ENCODE measurements at places on chromosomes 3 and 15.

GRCh38 chr3:146100180-146100579, 60.8 kb downstream of the PLOD2 start:
- no peak for DNase-seq

DNA sequence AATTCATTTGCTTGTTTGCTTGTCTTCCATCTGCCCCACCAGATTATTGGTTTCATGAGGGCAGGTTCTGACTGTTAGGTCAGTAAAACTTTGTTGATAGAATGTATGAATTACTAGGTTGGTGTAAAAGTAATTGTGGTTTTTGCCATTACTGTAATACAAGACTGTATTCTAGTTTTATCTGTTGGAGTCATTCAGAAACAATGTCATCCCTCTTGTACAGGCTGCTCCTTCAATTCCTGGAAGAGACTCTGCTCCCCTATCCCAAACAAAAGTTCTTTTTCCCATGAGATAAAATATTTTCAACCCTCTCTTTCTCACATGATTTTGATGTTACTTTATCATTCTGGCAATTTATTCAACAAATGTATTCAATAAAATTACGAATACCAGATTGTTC, 115.0 kb downstream of the CHST2 start:
- DNase-seq: no peak

DNA sequence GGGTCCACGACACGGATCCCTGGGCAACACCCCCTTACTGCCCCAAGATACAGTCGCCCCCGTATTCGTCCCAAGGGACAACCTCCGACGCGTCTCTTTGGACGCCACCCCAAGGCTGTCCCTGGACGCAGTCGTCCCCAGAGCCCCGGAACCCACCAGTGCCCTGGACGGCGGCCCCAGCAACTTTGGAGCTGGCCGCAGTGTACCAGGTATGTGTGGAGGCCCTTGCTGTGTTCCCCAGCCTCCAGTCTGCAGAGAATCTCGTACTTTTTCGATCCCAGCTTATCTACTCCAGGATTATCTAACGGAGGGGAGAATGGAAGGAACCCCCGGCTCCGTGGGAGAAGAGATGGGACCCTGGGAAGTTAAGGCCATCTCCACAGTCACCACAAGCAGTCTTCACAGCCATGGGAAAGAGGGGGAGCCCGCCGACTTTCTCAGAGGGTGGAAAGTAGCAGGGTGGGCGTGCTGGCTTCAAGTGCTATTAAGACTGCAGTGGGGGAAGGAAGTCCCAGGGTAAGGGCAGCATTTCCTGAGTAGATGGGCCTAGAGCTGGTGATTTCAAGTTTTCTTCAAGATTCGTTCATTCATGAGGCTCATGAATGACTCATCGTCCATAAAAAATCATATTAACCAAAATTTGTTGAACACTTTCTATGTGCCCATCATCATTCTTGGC, 1.1 kb downstream of the MESP2 start:
- peak; percentile 32 for DNase-seq

DNA sequence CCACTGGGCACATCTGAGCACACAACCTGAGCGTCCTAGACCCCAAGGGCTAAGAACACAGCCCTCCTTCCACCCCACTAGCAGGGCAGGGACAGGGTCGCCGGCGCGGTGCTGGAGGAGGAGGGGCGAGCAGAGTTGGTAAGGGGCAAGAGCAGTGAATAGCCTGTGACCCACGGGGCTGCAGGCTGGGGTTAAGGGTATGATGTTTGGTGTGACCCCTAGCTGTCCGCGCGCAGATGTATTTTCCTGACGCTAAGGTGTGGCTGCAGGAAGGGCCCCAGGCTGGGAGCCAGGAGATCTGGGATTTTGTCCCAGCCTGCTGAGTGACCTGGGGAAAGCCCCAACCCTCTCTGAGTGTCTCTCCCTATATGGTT, 1.3 kb upstream of the C15orf39 start:
- no peak for DNase-seq

- no peak for DNase-seq
These were observed 63.9 kb downstream of the NFKBIZ start for GRCh38 chr3:101913168-101913567.

DNA sequence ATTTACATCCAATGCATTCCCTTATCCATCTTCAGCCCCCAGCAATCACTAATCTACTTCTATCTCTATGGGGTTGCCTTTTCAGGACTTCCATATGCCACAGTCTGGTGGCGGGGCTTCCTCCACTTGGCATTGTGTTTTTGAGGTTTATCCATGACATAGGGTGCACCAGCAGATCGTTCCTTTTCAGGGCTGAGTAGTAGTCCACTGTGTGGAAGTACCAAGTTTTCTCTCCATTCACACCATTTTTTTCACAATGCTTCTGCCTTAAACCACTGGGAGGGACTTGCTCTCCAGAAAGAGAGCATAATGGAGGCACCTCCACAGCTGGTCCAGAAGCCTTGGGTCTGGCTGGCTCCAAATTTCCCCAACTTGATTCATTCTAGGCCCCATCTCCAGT, 144.0 kb upstream of the IQSEC1 start:
- no peak for DNase-seq

GRCh38 chr3:8532251-8532871, 30.7 kb downstream of the LMCD1 start:
- no peak for DNase-seq

GRCh38 chr3:169619793-169620192, 43.7 kb downstream of the MECOM start:
- no peak for DNase-seq

- no peak for DNase-seq
These were observed 6.9 kb downstream of the COPG1 start for GRCh38 chr3:129256270-129256669.

DNA sequence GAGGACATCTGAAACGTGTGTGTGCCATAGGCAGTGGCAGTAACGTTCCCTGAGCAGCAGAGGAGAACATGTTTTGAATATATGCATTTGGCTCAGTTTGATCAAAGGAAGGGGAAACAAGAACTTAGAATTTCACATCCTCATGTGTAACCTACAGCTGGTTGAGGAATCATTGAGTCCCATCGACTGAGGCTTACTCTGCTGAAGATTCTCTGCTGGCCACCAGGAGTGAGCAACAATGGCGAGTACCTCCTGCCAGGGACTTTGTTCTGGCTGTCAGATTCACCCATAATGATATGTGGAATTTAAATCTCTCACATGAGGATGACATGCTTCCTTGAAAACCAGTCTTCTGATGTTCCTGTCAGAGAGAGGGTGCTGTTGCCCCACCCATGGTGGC, 21.3 kb downstream of the GORASP1 start:
- no peak for DNase-seq

Measured in retina (tissue), 1 donor.